M059J (cell line): ENCODE measurements at places on chromosomes 12 and 14.

DNA sequence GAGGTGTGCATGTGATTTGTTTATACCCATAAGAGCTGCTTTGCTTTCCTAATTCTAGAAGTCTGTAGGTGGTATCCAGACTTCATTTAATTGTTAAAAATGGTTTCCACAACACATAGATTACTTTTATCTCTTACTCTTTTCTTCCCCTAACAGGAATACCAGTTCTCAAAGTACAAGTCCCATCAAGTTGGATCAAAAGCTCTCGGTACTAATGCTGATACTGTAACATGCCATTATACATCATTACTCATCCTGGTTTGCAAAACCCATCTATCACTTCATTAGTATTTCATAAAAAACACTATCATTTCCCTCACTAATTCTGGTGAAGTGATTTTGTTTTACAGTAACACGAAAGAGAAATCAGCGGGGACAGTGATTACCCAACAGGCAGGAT is 94.3 kb downstream of the PPP2R5E start:
- DNase-seq = no peak

GRCh38 chr12:6185961-6186827 is 14.0 kb upstream of the CD9 start:
- DNase-seq = no peak

- peak; percentile 36 for DNase-seq
These were observed 48.5 kb downstream of the BBS10 start for GRCh38 chr12:76299536-76300296.

GRCh38 chr12:48069241-48069640 is 36.6 kb downstream of the SENP1 start:
- DNase-seq = peak; percentile 3

GRCh38 chr12:9991876-9992275 is 7.0 kb downstream of the CLEC1B start:
- no peak for DNase-seq

- DNase-seq = peak; percentile 73
These were observed 17.7 kb upstream of the CCDC91 start for GRCh38 chr12:28172434-28173030.

DNA sequence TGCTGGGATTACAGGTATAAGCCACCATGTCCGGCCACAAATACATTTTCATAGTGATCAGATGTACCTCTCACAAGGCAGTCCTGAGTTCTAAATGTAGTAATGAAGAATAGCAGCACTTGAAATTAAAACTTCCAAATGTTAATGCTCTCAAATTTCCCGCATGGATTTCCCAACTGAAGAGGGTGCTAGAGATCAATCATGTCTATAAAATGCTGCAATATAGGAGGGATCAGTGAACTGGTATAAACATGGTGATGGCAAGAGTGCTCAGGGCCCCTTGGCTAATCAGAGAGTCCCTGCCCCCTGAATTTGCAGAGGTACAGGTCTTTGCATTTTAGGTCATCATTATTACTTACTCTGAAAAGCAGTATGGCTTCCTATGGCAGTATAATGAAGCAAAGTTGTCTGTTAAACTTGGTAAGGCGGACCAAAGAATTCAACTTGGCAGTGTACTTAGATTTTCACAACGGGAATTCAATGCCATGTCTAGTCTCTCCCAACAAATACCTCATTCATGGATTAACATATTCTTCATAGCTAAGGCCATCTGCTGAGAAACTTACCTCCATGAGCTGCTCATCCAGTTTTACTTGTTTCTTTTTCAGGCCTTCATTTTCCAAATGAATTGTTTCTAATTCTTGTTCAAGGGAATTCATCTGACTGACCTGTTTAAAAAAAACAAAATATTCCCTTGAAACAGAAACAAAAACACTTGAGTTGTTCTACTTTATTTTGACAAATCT is 67.0 kb upstream of the SAV1 start:
- peak; percentile 12 for DNase-seq

- no peak for DNase-seq
These were observed 9.4 kb downstream of the HIGD1C start for GRCh38 chr12:50961708-50962107.

DNA sequence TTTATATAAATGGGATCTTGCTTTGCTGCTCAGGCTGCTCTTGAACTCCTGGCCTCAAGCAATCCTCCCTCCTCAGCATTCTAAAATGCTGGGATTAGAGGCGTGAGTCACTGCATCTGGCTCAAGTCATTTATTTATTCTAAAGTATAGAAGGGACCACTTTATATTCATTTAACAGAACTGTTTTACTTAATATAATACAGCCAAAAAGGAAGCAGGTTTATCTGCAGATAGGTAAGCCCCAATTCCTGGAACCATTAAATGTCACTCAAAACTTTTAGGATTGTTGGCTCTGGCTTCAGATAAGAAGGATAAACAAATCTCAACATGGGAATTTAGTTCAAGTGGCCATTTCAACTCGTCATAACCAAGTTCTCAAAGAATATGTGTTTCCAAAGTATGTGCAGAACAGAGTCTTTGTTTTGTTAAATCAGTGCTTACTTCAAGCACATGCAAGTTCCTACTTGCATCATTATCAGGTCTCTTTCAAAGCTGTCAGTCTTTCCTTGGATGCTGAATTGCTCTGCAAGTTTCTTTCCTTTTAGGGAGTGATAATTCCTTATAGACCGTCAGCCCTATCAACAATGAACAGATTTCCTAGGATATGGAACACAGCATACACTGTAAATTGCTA is 60.4 kb downstream of the KITLG start:
- DNase-seq = peak; percentile 15

GRCh38 chr14:34322940-34323418 is 139.1 kb downstream of the SPTSSA start:
- peak; percentile 65 for DNase-seq

- peak; percentile 2 for DNase-seq
These were observed 43.4 kb upstream of the AMN start for GRCh38 chr14:102878970-102879460.

DNA sequence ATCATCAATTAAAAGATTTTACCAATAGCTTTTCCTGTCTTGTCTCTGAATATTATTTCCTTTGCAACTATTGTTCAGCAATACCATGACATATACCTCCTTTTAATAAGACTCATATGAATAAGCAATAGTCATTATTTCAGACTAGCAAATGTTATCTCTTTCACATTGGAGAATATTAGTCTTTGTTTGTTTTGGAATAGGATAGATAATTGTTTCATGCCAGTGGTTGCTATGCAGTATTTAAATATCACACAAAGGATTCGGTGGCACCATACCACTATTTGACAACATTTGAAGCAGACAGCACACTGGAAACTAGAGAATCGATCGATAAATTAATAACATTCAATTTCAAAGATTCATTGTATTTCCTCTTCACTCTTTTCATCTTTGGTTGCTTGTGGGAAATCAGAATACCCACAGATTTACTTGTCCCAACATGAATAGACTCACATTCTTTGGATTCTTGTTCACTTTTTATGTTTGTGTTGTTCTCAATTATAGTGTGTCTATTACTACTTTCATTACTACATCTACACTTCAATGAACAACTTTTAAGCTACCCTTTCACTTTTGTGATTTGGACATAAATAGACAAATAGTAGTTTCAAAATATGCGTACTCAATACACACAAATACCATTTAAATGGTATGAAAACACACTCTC is 42.7 kb upstream of the TBPL2 start:
- no peak for DNase-seq

DNA sequence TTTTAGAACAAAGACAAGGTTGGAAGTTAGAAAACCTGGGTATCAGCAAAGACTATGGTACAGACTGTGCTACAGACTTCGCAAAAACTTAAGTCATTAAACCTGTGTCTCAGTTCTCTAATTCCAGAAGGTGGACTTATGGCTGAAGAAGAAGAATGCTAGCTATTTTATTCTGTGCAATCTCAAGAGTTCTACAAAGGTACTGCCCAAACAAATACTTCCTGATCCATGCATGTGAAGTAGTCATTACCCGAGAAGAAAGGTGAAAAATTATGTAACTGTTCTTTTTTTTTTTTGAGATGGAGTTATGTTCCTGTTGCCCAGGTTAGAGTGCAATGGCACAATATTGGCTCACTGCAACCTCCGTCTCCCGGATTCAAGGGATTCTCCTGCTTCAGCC is 45.5 kb upstream of the SLC2A3 start:
- no peak for DNase-seq

DNA sequence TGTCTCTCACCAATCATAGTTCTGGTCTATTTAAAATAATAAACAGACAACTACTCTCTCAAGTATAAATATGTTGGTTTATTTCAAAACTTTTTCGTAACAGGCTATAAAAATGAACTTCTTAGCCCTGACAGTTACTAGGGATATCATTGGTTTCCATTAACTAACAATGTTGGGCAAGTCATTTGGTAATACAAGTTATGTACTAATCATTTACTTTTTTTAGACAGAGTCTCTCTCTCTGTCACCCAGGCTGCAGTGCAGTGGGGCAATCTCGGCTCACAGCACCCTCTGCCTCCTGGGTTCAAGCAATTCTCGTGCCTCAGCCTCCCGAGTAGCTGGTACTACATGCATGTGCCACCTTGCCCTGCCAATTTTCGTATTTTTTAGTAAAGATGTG is 14.6 kb upstream of the KANSL2 start:
- no peak for DNase-seq

GRCh38 chr14:75274050-75274898 is 4.4 kb upstream of the FOS start:
- no peak for DNase-seq

DNA sequence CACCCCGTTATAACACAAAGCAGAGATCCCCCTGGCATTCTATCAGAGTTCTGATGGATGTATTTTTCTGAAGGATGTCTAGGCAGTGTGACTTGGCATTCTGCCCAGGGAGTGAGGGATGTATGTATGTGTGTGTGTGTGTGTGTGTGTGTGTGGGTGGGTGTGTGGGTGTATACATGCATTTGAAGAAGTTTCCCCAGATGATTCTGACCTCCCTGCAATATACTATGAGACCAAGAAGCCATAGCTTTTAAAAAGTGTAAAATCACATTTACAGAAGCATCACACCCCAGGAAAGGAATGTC is 59.7 kb upstream of the NAP1L1 start:
- no peak for DNase-seq

DNA sequence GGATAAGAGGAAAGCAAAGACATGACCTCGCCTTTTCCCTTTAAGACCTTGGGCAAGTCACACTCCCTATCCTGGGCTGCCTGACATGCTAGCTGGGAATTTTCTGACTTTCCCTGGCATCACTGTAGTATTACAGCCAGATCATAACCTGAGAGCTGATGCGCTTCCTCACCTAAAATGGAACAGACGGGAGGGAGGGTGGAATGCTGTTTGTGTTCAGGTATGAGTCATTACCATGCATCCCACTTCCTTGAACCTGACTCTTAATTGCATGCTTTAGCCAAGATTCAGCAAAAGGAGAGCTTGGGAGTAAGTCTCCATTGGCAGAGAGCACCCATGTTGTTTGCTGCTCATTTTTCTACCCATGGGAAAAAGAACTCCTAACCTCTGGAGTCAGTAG is 156.5 kb downstream of the KCNK10 start:
- peak; percentile 31 for DNase-seq

DNA sequence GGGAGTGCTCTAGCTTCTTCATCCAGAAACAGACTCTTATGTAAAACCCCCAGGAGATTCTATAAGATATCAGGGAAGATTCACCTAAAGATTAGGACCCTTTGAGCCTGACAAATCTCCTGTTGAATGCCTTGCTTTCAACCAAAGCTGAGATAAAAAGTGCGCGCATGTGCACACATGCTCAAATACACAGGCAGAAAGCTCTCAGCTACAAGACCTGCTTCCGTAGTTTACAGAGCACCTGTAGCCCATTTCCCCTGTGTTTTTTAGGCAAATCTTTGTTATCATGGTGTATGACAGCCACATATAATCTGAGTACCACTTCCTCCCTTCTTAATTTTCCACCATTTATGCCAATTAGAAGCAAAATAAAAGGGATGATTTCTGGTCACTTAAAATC is 866.9 kb downstream of the NRXN3 start:
- DNase-seq = no peak

DNA sequence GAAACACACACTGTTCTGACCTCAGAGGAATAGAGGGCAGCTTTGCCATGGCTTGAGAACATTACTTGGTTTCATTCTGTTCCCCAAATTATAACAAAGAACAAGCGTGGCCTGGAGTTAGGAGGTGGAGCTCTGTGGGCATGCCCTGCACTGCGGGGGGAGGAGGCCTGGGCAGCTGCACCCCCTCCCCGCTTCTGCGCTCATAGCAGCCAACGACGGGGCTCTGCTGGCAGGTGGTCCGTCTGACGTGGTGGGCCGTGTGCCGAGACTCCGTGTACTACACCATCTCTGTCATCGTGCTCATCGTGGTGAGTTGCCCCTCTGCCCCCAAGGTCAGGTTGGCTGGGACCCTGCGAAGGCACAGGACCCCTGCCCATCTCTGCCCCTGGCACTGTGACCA is 70.4 kb upstream of the RIN3 start:
- no peak for DNase-seq

GRCh38 chr12:26279091-26279490 is 83.7 kb downstream of the SSPN start:
- DNase-seq = no peak

- DNase-seq = no peak
These were observed 37.3 kb downstream of the NCKAP5L start for GRCh38 chr12:49790741-49791555.
